ENCODE measurements at places on chromosomes 16 and 17.

DNA sequence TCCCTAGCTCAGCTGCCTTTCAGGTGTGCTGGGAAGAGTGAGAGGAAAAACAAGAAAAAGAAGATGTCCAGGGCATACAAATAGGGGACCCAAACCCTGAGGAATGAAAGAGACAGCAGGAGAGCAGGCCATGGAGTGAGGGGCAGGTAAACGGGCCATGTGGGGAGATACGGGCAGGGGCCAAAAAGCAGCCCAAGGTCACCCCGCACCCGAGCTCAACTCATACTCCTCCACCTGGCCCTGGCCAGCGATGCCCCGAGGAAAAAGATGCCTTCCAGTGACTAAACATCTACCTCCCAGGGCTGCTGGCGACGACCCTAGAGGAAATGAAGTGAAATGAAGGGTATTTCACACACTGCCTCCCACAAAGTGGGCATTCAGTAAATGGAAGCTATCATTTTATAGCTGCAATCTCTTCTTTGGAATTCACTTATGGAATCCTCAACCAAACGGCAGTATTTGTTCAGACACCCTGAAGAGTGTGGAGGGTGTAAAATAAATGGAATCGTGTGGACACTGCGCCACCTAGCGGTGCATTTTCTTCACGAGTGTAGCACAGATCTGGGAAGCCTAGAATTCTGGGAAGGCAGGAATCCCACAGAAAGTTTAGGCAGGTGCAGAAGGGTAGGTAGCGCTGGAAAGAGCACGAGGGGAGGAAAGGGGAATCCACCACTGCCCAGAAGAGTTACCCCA is 14.9 kb downstream of the ELAC2 start:
- H3K4me1 ChIP-seq, result no peaks in the 10 kb centered on the region
- no peak overlapping the region for H3K4me3 ChIP-seq
- H3K27ac ChIP-seq, result no peak overlapping the region
- H3K27me3 ChIP-seq, result no peaks in the 10 kb centered on the region
- H3K36me3 ChIP-seq, result peaks cover 63% of the 10 kb centered on the region

DNA sequence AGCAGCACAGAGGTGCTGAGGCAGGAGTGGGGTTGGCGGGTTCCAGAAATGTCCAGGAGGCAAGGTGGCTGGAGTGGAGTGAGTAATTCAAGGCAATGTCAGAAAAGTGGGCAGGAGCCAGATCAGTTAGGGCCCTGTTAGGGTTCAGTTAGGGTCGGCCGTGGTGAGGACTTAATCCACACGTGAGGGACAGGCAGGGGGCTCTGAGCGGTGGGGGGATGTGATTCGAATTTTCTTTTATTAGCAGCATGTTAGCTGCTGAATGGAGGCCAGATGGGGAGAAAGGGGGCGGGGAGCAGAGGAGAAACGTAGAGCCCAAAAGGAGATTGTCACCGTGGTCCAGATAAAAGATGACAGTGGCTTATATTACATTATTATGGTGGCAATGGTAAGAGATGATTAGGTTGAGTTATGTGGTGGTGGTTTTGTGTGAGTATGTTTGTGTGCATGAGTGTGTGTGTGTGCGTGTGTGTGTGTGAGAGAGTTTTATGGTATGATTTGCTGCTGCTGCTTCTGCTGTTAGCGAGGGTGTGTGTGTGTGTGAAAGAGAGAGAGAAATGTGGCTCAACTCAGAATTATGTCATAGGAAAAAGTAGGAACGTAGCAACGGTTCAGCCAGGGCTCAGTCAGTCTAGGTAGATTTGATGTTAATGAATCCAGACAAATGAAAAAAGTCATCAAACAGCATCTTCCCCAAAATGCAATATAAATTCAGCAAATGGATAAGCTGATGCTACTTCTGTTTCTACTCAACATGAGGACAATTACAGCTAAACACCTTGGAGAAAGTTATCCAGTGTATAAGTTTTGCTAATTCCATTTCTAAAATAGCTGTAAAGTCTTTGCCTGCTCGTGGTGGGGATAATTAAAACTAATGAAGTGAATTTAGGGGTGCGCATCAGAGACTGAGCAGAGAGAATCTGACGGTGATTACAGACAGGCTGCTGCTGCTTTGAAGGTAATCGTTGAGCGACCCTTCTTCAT is 390.6 kb downstream of the HAPSTR1 start:
- H3K4me1 ChIP-seq, result no peaks in the 10 kb centered on the region
- H3K27me3 ChIP-seq, result no peaks in the 10 kb centered on the region
- no peak overlapping the region for H3K27ac ChIP-seq
- no peak overlapping the region for H3K4me3 ChIP-seq
- no peaks in the 10 kb centered on the region for H3K36me3 ChIP-seq

DNA sequence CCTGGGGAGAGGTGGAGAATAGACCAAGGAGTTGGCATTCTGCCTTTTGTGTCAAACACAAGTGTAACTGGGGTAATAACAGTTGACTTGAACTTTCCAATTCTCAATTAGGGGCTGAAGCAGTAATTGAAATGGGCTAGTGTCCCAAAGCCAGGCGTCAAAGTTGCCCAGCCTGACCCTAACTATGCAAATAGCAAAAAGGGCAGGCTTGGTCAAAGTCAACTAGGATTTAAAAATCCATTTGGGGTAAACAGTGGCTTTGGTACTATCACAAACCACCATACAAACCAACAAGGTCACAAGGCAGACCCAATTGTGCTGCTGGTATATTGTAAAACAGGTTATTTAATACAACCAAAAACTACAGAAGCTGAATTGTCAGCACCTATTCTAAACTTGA is 18.0 kb downstream of the NFE2L1 start:
- no peak for DNase-seq
- H3K27me3 ChIP-seq, result no peaks in the 10 kb centered on the region
- peaks cover 8% of the 10 kb centered on the region for H3K36me3 ChIP-seq

- no peak for DNase-seq
- no peaks in the 10 kb centered on the region for H3K4me1 ChIP-seq
- no peaks in the 10 kb centered on the region for H3K27me3 ChIP-seq
- H3K27ac ChIP-seq, result no peak overlapping the region
- no peak overlapping the region for H3K4me3 ChIP-seq
Observed at GRCh38 chr17:79125503-79125902, 50.9 kb downstream of the ENGASE start.

GRCh38 chr16:8996891-8997290 is 33.2 kb upstream of the USP7 start:
- no peaks in the 10 kb centered on the region for H3K4me1 ChIP-seq
- no peak overlapping the region for H3K4me3 ChIP-seq
- H3K27ac ChIP-seq, result no peak overlapping the region
- H3K27me3 ChIP-seq, result no peaks in the 10 kb centered on the region

- no peak overlapping the region for H3K4me3 ChIP-seq
- DNase-seq, result no peak
- H3K36me3 ChIP-seq, result no peaks in the 10 kb centered on the region
- no peak overlapping the region for H3K27ac ChIP-seq
- H3K4me1 ChIP-seq, result no peaks in the 10 kb centered on the region
Observed at GRCh38 chr17:62935523-62935922, 30.5 kb upstream of the TANC2 start.

GRCh38 chr16:89191033-89191900 is 9.1 kb downstream of the SLC22A31 start:
- no peaks in the 10 kb centered on the region for H3K36me3 ChIP-seq
- H3K27ac ChIP-seq, result no peak overlapping the region
- H3K4me3 ChIP-seq, result no peak overlapping the region
- no peaks in the 10 kb centered on the region for H3K27me3 ChIP-seq

- H3K4me3 ChIP-seq, result peak overlapping the region; percentile 89
- H3K27me3 ChIP-seq, result no peaks in the 10 kb centered on the region
- H3K36me3 ChIP-seq, result no peaks in the 10 kb centered on the region
- H3K4me1 ChIP-seq, result peaks cover 19% of the 10 kb centered on the region
- peak; percentile 78 for DNase-seq
Observed at GRCh38 chr17:49361129-49361901, 735 bp downstream of the ZNF652 start.

DNA sequence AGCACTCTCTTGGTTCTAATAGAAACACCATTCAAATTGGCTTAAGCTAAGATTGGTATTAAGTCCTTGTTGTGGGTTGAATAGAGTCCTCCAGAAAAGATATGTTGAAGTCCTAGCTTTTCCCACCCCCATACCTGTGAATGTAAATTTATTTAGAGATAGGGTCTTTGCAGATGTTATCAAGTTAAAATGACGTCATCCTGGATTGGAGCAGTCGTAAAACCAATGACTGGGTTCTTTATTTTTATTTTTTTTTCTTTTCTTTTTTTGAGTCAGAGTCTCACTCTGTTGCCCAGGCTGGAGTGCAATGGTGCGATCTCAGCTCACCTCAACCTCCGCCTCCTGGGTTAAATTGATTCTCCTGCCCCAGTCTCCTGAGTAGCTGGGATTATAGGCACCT is 658.6 kb upstream of the RBFOX1 start:
- no peak overlapping the region for H3K27ac ChIP-seq
- no peaks in the 10 kb centered on the region for H3K36me3 ChIP-seq
- no peak overlapping the region for H3K4me3 ChIP-seq
- DNase-seq, result no peak
- no peaks in the 10 kb centered on the region for H3K4me1 ChIP-seq

GRCh38 chr16:63223851-63224250 is 1187.6 kb upstream of the CDH8 start:
- no peak overlapping the region for H3K27ac ChIP-seq
- no peak overlapping the region for H3K4me3 ChIP-seq
- no peaks in the 10 kb centered on the region for H3K36me3 ChIP-seq
- H3K27me3 ChIP-seq, result no peaks in the 10 kb centered on the region
- DNase-seq, result no peak

DNA sequence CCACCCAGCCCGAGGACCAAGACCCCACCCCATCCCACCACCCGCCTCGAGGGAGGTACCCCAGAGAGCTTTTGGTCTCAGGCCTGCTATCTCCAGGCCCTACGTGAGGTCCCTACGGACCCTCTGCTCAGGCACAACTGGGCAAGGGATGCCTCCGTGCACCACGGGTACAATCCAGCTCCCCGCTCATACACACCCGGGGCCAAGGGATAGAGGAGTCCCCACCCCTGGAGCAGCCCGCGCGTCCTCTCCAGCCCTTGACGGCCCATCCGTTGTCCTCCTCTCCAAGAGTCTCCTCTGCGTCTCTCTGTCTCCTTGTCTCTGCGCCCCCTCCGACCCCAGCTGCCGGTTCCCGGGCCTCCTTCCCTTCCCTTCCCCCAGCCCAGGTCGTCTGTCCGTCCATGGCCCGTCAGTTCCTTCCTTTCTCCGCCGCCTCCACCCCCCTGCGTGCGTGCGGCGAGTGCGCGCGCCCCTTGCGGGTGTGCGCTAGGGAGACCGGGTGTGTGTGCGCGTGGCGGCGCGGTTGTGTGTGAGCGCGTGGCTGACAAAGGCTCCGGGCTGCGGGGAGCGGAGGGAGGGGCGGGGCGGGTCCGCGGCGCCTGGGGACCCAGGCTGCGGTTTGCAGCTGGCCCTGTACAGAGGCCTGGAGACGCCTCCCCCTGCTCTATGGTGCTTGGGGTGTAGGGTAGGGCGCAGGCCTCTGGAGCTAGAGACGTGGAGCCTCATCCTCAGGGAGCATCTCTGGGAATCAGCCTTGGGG is 930 bp downstream of the SPNS2 start:
- peaks cover 5% of the 10 kb centered on the region for H3K27me3 ChIP-seq
- peak overlapping the region; percentile 73 for H3K4me3 ChIP-seq
- H3K4me1 ChIP-seq, result peaks cover 21% of the 10 kb centered on the region
- no peak for DNase-seq

- peaks cover 3% of the 10 kb centered on the region for H3K36me3 ChIP-seq
- no peak overlapping the region for H3K4me3 ChIP-seq
- no peak overlapping the region for H3K27ac ChIP-seq
- no peak for DNase-seq
Observed at GRCh38 chr17:19315104-19315503, 47.4 kb downstream of the B9D1 start.

- no peaks in the 10 kb centered on the region for H3K36me3 ChIP-seq
- no peaks in the 10 kb centered on the region for H3K27me3 ChIP-seq
- H3K27ac ChIP-seq, result no peak overlapping the region
- DNase-seq, result no peak
- H3K4me3 ChIP-seq, result no peak overlapping the region
Observed at GRCh38 chr16:12868788-12869187, 32.6 kb upstream of the SHISA9 start.

DNA sequence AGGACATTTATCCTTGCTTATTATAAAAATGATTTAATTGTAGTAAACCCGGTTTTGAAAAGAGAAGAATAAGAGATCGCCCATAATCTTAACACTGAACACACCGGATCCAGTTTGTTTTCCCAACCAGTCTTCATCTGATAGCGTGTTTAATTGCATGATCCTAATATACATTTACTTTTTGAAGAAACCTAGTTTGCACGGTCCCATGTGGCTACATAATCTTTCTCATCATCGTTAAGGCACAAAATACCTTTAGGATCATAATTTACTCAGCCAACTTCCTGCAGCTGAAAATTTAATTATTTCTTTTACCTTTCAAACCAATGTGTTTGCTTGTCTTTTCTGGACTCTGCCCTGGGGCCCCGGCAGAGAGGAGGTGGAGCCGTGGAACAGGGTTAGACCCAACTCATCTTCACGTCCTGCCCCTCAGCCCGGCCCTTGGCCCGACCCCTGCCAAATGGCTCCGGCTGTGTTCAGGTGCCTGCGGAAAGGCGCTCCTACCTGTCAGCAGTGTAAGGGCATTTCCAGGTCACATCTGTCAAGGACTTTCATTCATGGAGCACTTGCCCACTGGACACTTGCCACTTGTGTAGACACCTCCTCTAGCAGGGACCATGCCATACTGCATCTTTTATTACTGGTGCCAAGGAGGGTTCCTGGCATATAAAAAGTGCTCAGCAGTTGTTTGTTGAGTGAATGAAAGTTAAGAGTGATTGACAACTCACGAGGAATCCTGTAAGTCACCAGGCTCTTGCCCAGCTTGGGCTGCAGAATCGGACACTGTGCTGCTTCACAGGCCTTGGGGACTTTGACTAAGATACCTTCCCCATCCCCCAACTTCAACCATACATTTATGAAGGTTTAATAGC is 28.6 kb downstream of the SMARCE1 start:
- peaks cover 2% of the 10 kb centered on the region for H3K4me1 ChIP-seq
- no peak overlapping the region for H3K27ac ChIP-seq
- no peak for DNase-seq
- H3K36me3 ChIP-seq, result no peaks in the 10 kb centered on the region

- no peaks in the 10 kb centered on the region for H3K4me1 ChIP-seq
- no peak for DNase-seq
- H3K4me3 ChIP-seq, result no peak overlapping the region
- no peaks in the 10 kb centered on the region for H3K27me3 ChIP-seq
- no peaks in the 10 kb centered on the region for H3K36me3 ChIP-seq
Observed at GRCh38 chr16:51125992-51126391, 25.1 kb downstream of the SALL1 start.

- no peak for DNase-seq
- H3K27me3 ChIP-seq, result no peaks in the 10 kb centered on the region
- H3K4me3 ChIP-seq, result no peak overlapping the region
- H3K27ac ChIP-seq, result no peak overlapping the region
Observed at GRCh38 chr17:81067391-81067811, 32.5 kb downstream of the BAIAP2 start.

GRCh38 chr16:50303041-50303604 is 36.8 kb downstream of the ADCY7 start:
- H3K4me1 ChIP-seq, result no peaks in the 10 kb centered on the region
- no peak overlapping the region for H3K4me3 ChIP-seq
- no peaks in the 10 kb centered on the region for H3K27me3 ChIP-seq
- DNase-seq, result no peak

GRCh38 chr17:77470800-77471733 is 330.3 kb downstream of the SEC14L1 start:
- H3K27me3 ChIP-seq, result no peaks in the 10 kb centered on the region
- H3K27ac ChIP-seq, result peak overlapping the region; percentile 51
- H3K36me3 ChIP-seq, result no peaks in the 10 kb centered on the region
- no peak overlapping the region for H3K4me3 ChIP-seq
- peaks cover 13% of the 10 kb centered on the region for H3K4me1 ChIP-seq

GRCh38 chr17:409308-409847 is 56.8 kb upstream of the RPH3AL start:
- H3K4me1 ChIP-seq, result peaks cover 2% of the 10 kb centered on the region
- H3K4me3 ChIP-seq, result peak overlapping the region; percentile 57
- no peaks in the 10 kb centered on the region for H3K36me3 ChIP-seq
- H3K27ac ChIP-seq, result peak overlapping the region; percentile 65
